SHP77 (cell line): ENCODE measurements at places on chromosomes 3 and 15.

- DNase-seq, result no peak
These were observed 1.1 kb downstream of the STAC start for GRCh38 chr3:36381311-36381956.

DNA sequence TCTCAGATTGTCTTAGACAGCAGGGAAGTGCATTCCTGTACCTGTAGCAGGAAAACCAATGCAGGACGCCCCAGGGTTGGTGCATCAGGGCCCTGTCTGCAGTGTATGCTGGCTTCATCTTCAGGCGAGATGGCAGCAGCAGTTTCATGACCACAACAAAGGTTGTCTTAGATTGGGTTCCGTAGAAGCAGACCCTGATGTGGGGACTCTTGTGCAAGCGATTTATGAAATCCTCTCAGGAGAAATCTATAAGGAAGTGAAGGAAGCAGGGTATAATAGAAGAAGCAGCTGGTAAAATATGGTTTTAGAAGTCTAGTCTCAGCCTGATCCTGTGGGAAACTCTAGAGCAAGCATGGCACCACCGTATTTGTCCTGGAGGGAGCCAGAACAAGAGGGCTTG lies 25.0 kb downstream of the DNAH1 start:
- DNase-seq, result no peak

DNA sequence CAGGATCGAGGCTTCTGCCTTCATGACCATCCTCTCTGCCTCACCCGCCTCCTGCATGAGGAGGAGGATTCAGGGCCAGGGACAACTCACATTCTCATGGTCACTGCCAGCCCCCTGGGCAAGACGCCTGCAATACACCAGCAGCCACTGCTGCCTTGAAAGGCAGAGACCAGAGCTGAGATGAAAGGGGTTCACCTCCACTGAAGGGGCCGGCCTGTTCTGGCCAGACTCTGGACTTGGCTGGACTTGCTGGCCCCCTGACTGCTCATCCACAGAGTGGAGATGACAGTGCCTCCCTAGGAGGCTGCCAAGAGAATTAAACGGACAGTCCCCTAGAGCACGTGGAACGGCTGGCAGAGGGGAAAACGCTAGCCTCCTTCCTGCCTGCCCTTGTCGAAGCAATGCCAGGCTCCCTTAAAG lies 35.2 kb downstream of the MGLL start:
- no peak for DNase-seq

GRCh38 chr3:13888576-13888975 lies 8.7 kb upstream of the WNT7A start:
- DNase-seq, result no peak

GRCh38 chr3:122646146-122646988 lies 34.3 kb upstream of the PARP14 start:
- DNase-seq, result no peak

GRCh38 chr3:47035645-47036044 lies 56.2 kb downstream of the NBEAL2 start:
- DNase-seq, result no peak

DNA sequence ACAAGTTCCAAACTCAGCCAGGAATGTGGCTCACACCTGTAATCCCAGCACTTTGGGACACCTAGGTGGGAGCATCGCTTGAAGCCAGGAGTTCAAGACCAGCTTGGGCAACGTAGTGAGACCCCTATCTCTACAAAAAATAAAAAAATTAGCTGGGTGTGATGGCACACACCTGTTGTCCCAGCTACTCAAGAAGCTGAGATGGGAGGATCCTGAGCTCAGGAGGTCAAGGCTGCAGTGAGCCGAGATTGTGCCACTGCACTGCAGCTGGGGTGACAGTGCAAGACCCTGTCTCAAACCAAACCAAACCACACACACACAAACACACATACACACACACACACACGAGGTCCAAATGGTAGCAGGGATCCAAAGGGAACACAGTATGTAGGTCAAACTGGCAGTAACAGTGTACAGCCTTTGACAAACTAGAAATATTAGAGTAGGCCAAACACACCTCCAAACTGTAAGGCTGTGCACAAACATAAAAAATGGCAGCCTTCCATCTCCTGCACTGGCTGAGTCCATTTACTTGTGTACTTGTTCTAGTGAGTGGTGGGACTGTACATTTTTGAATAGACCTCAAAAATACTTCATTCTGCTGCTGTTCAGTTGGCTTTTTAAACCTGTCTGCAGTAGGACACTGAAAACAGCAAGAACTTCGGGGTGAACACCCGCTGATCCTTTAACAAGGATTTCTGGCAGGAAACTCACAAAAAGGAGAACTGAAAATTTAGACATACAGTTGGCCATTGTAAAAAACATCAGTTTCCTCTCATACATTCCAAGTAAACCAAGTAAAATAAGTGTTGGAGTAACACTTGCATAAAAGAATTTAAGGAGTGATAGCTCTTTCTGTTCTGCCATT lies 33.6 kb downstream of the INTS14 start:
- no peak for DNase-seq

- no peak for DNase-seq
These were observed 198.0 kb downstream of the EPHB1 start for GRCh38 chr3:134993011-134993410.

DNA sequence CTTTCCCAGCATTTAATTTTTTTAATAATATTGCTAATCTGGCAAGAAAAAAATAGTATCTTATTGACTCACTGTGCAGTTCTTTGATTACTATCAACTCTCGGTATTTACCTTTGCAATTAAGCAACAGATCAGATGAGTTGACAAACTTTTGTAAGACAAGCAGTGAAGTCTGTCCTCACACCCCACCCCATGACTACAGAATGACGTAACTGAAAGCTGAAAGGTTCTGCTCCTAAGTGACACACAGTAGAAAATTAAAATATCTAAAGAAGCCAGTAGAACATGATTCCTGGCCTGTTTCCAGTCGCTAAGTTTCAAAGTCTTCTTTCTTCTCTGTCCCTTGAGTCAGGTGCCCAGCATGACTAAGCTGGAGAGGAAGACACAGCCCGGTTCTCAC lies 135.5 kb downstream of the STT3B start:
- no peak for DNase-seq

DNA sequence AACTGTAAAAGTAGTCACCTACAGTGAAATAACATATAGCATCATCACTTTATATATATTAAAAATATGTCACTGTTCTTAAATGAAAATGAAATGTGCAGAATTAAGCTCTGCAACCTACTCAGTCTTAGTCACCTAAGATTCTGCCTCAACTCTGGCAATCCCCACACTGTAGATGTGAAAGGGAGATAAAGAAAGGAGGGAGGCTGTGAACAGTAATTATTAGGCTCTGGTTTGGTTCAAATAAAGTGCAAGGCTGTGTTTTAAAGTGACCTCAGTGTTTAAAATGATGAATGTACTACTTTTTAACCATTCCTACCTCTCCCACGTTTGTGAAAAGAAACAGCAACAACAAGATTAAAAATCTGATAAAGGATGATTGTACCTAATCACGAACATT lies 72.2 kb downstream of the ATP8B4 start:
- DNase-seq, result no peak

DNA sequence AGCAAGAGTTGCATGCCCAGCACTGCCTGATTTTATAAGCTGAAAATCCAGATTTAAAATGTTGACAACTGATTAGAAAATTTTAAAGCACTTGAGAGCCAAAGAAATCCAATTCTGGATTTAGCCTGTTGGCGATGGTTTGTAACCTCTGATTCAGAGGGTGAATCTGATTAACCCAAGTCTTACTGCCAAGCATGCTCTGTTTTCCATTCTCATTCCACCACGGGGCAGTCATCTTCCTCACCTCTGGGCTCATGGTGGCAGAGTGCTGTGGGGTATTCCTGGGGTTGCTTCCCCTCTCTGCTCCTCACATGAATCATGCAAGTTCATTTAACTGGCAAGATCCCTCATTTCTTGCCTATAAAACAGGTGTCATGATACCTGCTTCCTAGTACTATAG lies 342.2 kb downstream of the EPHB1 start:
- no peak for DNase-seq

DNA sequence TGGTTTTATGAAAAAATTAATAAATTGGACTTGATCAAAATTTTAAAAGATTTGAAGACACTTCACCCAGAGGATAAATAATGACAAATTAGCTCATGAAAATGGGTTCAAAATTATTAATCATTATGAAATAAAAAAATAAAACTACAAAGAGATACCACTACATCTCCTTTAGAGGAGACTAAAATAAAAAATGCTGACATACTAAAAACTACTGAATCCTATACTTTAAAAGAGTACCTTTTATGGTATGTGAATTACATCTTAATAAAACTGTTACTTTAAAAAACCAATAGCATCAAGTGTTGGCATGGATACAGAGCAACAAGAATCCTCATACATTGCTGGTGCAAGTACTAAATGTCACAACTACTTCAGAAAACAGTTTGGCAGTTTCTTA lies 46.0 kb upstream of the MYRIP start:
- DNase-seq, result no peak

GRCh38 chr3:19348941-19349564 lies 200.7 kb downstream of the KCNH8 start:
- DNase-seq, result no peak

DNA sequence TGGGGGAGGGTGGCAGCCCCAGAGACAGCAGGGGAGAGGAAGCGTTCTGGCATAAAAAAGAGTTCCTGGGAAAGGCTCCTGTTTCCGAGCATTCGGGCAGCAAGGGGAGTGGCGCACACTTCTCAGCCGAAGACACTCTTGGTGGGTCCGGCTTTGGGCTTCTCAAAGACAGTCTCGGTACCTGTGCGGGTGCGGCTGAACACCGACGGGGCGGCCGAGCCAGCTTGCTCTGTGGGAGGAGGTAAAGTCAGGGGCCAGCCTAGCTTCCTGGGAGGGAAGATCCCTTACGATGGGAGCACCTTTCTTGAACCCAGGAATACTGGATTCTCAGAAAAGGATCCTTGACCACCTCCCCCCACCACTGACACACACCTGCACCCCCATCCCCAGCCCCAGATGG lies 1.6 kb downstream of the MUSTN1 start:
- DNase-seq, result no peak

DNA sequence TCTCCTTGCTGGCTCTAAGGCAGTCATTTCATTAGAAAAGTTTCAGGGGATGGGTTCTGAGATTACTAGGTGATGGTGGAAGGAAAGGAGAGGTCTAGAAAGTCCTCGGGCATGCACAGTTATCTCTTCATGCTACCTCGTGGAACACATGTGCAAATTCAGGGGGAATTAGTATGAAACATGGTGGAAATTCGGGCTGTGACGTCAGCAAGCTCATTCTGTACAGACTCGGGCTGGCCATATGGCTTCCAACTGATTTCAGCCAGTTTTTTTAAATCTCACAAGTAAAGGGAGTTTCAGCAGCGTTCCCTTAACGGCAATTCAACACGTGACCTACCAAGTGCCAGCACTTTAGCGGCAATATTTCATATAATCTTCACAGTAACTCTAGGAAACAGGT lies 251.1 kb downstream of the TBL1XR1 start:
- DNase-seq, result no peak
